ENCODE measurements at places on chromosomes 6 and 20.

DNA sequence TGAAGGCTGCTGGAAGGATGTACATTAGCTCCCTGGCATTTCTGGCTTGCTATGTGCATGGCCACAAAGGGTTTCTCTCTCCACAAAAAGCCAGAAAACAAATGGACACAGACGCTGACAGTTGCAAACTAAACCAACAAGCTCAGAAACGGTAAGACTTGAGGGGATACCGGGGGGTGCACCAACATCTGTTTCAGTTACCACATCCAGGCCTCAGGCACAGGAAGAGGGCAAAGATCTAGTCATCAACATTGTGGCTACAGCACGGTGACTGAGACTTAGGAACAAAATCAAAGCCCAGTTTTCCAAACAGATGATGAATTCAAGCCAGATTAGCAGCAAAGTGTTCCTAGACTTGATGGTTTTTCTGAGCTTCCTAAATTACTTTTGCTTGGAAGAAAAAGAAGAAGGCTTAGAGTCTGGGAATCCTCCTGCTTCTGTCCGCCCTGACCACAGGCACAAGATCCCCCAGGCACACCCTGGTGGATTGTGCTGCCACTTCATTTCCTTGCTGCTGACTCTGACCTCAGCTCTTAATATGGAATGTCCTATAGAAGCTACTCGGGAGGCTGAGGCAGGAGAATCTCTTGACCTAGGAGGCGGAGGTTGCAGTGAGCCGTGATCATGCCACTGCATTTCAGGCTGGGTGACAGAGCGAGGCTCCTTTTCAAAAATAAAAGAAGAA, 54.2 kb upstream of the ADGRF1 start:
- no peak for DNase-seq

GRCh38 chr6:145725570-145725969, 9.8 kb downstream of the EPM2A start:
- no peak for DNase-seq

- DNase-seq = no peak
Observed at GRCh38 chr6:56572788-56573471, 69.8 kb downstream of the DST start.

GRCh38 chr6:167993831-167994230, 3.6 kb upstream of the KIF25 start:
- no peak for DNase-seq

DNA sequence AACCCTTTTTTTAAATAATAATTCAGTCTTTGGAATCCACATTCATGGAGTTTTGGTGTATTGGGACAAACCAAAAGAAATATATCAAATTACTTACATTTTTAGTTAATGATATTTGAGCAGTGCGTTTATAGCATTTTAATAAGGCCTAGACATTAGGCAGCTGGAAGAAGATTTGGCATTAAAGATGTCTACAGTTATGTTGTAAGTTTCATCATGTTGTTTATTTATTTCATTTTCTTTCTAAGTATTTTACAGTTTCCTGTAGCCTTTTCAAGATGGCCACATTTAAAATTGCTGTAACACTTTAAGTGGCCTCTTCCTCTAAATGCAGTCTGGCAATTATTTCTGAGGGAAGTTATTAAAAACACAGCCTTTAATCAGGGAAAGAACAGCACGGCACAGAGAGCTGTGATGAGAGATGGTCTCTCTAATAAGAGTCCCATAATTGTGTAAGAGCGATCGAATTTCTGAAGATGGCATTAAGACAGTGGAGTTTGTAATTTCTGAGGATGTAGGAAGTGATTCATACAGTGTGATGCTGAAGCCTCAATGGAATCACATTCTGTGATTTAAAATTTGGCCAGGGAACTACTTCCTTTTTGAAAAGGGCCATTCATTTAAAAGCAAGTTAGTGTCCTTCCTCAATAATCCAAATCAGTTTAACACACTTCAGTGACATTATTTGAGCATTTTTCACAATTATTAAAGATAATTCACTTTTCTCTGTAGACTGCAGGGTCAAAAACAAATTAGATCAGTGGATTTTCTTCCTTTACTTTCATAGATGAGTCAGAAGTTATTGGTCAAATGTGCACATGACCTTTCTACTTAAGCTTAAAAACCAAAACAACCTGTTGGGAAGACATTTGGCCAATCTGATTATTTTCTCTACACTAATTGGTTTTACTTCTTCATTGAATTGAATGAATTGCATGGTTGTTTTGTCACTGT, 52.4 kb upstream of the EDN3 start:
- DNase-seq = no peak

- DNase-seq = no peak
Observed at GRCh38 chr20:3651204-3651962, 11.8 kb downstream of the GFRA4 start.

GRCh38 chr20:46058599-46059281, 29.7 kb downstream of the SLC12A5 start:
- no peak for DNase-seq

DNA sequence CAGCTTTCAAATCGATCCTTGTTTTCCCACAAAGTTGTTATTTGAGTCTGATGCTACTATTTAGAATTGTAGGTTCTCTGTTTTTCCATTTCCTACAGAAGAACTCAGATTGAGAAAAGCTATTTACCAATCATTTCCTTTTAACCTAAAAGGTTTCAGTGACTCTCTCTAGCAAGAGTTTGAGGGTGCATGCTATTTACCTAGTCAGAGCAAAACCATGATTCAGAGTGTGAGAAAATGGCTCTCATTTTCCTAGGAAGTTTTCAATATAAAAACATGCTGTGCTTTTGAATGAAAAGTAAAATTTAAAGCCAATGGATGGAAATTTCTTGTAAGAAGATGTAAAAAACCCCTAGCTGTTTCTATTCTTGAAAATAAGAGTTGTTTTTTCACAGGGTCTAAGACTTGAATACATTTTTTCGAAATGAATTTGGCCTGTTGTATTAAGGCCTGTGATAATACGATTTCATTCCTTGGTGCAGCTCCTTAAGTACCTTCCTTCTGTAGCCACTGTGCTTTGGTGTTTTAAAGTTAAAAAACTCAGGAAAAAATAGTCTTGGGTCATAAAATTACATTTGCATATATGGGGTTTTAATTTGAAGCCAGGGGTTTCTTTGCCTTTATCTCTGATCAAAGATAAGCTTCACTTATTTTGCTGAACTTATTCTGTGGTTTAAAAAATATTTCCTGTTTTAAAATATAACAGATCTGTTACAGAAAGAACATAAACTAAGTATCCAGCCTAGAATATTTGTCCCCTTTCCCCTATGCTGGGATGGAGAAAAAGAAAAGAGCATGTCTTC, 18.0 kb upstream of the RSPH3 start:
- no peak for DNase-seq

DNA sequence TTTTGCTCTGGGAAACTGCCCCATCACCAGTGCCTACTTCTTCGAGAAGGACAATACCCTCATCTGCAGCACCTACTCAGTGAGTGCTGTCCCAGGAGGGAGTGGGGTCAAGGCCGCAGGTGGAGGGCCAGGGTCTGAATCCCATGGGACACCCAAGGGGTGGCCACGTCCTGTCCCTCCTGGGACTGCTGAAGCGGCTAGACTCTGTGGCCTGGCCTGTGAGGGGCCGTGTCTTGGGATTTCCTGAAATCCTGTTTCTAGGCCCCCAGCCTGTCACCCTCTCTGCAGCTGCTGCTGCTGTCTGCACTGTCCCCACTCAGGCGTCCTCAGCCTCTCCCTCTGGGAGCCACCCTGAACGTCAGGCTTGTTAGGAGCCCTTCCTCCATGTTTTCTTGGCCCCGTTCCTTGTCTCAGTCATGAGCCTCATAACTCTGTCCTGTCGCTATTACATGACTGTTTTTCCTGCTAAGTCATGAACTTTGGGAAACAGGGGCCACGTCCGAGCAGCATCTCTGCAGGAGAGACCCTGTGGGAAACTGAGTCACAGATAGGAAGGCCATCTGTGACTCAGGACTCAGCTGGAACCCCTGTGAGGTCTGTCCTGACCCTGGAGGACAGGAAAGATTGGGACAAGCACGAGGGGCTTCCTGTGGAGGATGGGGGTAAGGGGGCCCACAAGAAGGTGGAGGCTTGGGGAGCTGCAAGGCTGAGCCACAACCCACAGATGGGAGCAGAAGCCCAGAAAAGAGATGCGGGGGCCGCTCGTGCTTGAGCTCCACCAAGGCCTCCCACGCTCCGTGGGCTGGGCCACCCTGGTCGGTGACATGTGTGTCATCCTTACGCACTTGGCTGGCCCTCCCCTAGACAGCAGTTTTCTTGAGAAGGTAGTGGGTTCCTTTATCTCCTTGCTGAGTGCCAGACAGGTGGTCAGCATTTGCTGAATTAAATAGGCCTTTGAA, 49.9 kb downstream of the EFCAB8 start:
- DNase-seq = no peak

- DNase-seq = no peak
Observed at GRCh38 chr20:7586481-7586880, 353.8 kb downstream of the HAO1 start.

- no peak for DNase-seq
Observed at GRCh38 chr6:75290136-75290945, 5.7 kb upstream of the TMEM30A start.

Measured in HepG2 (cell line).